EH (cell line): ENCODE measurements at places on chromosomes 2 and 18.
A peak's percentile ranks its signal among the peaks of the same experiment; 100 is the strongest.

- DNase-seq: peak; percentile 35
These were observed 94.4 kb upstream of the XPO1 start for GRCh38 chr2:61632276-61633169.

DNA sequence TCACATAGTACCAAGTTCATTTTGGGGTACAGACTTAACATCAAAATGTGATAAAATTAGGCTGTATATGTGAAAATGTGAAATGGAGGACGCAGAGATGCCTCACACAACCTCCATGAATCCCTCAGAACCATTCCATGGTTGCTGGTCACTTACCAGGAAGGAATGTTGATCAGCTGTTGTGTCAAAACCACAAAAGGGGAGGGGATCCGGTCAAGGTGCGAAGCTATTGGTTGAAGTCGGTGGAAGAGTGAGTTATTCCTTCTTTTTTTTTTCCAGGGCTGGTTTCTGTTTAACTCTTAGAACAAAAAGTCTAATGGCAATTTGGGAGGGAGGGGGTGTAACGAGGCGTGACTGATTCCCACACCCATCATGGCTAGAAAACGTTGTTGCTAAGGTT, 32.3 kb upstream of the REG3A start:
- no peak for DNase-seq

GRCh38 chr2:226904592-226904991, 68.7 kb downstream of the RHBDD1 start:
- DNase-seq: no peak

GRCh38 chr2:240259924-240260529, 119.6 kb upstream of the OTOS start:
- DNase-seq: no peak

DNA sequence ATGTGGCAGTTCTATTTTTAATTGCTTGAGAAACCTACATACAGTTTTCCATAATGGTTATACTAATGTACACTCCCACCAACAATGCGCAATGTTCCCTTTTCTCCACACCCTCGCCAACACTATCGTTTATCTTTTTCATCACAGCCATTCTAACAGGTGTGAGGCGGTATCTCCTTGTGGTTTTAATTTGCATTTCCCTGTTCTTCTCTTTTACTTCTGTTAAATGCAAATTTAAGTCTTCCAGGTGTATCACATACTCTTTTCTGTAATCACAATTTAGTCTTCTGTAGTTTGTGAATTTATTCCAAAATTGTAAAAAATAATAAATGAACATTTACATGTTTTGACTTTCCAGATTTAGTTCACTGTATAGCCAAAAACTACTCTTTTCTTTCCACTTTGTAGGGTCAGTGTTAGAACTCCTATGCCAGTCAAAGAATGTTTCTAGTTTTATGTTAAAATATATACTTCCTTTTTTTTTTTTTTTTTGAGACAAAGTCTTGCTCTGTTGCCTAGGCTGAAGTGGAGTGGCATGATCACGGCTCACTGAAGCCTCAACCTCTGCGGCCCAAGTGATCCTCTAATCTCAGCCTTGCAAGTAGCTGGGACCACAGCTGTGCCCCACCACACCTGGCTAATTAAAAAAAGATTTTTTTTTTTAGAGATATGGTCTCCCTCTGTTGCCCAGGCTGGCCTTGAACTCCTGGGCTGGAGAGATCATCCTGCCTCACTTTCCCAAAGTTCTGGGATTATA, 15.4 kb upstream of the ACYP2 start:
- no peak for DNase-seq

DNA sequence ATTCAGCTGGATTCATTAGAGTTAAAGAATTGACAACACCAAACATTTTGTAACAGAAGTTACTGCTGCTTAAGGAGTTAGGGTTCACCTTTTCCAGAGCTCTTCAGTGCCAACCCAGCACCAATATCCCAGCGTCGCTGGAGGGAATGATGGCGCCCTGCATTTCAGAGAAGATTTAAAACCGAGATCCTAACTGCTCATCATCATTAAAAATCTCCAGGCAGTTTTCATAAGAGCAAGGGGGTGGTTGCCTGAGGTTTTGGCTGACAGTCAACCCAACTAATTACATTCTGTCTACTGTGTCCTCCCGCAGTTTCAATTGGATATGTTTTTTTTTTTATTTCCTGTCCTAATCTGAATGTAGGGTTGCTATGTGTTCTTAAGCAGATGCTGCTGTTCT, 509.6 kb upstream of the TCF4 start:
- DNase-seq: peak; percentile 60

GRCh38 chr2:127659408-127660290, 13.7 kb downstream of the GPR17 start:
- no peak for DNase-seq

GRCh38 chr2:98663511-98664090, 55.2 kb downstream of the UNC50 start:
- no peak for DNase-seq

GRCh38 chr2:32314886-32315285, 37.2 kb downstream of the YIPF4 start:
- DNase-seq: no peak

DNA sequence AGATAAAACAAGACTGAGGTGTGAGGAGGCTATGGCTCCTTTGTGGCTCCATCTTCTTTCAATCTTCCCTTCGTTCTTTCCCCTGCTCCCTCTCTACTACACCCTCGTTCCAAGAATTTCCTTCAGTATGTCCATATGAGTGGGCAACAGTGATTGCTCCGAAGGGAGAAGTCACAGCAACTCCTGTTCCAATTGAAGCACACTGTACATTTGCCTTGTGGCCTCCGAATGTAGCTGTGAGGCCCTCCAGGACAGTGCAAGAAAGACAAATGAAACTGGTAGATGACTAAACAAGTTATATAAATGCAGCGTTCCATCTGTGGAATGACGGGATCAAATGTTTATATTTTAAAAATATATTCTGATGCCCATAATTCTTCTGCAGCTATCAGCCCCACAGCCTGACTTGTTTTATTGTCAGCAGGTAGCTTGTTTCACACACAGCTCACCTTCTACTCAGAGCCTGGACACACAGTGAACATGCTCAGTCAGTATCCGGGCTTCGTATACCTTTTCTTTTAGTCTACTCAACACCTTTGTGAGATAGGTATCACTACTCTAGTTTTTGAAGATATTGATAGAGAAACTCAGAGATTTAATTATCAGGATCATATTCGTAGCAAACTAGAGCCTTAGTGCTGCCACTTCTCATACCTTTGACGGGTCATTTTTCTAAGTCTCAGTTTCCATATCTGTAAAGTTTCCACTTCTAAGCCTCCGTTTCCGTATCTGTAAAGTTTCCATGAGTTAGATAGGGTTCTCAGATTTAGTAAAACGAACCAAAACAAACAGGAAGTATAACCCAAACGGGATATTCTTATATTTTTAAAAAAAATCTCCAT, 216.7 kb upstream of the STON1 start:
- DNase-seq: no peak

DNA sequence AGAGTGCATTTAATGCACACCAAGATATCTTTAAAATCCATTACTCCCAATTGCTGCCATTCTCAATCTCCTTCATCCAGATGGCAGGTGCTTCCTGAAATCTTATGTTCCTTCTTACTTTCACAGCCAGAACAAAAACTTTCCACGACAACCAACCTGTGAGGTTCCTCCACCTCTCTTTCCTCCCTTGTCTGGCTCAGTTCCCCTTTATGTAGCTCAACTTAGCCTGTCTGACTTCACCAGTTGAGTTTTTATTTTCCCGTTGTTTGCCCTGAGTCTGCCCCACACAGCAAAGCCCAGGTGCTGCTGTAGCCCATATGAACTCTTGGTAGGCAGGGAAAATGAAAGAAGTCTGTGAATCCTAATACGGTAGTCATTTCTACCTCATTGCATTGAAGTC, 112.5 kb downstream of the MREG start:
- no peak for DNase-seq

GRCh38 chr2:221309892-221310583, 262.1 kb downstream of the EPHA4 start:
- no peak for DNase-seq

- no peak for DNase-seq
These were observed 17.0 kb upstream of the ARHGEF4 start for GRCh38 chr2:130819608-130820278.

GRCh38 chr2:16429431-16430145, 236.0 kb downstream of the CYRIA start:
- no peak for DNase-seq

GRCh38 chr2:106208874-106209273, 14.8 kb upstream of the UXS1 start:
- no peak for DNase-seq

- no peak for DNase-seq
These were observed 22.9 kb downstream of the ZNF532 start for GRCh38 chr18:58887613-58887963.

DNA sequence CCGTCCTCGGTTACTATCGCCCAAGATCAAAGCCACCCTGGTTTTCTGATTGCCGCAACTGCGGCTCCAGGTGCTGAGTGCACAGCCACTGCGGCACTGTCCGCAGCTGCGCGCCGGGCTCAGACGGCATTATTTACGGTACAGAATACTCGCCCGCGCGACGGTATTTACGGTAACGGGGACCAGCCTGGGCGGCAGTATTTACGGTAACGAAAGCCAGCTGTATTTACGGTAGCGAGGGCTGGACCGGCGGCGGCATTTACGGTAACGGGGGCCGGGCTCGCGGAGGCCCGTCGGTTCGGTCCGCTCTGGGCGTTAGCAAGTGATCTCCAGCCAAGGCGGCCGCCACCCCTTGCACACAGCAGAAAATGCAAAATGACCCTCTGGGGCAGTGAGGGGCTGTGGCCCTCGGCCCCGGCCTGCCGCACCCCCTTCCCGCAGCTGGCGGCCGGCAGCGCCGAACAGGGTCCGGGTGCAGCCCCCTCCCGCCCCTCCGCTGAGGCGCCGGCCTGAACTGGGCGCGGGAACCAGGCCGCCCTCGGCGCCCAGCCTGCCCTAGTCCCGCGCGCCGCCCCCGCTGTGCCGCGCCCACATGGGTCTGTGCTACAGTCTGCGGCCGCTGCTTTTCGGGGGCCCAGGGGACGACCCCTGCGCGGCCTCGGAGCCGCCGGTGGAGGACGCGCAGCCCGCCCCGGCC, at the start of gene GNAL:
Gene GNAL (plus strand): TSS at position 293 of the 697 bp plus-strand sequence. CDS start 300 bp downstream, at position 593.
- peak; percentile 63 for DNase-seq

DNA sequence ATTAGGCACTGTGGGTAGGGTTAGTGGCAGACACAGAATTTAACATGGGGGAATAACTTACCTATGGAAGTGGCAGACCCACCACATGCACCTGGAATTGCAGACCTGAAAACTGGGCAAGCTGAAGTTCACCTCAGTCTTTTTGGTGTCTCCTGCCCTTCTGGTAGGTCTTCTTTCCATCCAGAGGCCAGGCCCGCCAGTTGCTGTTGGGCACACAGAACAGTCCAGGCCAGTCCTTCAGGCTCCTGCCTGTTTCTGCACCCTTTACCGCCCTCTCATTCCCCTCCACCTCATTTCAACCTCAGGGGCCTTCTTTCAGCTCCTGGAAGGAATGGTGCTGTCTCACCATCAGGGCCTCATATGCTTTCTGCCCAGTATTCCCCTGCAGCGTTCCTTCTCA, 358.9 kb upstream of the ETAA1 start:
- no peak for DNase-seq

DNA sequence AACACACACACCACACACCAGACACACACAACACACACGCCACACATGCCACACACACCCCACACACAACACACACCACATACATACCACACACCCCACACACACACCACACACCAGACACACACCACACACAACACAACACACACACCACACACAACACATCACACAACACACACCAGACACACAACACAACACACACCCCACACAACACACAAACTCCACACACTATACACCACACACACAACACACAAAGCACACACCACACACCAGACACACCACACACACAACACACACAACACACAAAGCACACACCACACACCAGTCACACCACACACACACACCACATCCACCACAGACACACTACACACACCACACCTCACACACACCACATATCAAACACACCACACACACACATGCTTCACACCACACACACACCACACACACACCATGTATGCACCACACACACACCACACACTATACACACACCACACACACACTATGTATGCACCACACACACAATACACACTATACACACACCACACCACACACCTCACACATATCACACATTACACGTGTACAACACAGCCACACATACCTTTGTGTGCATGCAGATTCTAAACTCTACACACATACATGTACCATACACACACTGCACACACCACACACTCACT, 72.2 kb downstream of the TMEM18 start:
- DNase-seq: no peak

- DNase-seq: no peak
These were observed 144.1 kb downstream of the CD8B2 start for GRCh38 chr2:106631281-106631680.

DNA sequence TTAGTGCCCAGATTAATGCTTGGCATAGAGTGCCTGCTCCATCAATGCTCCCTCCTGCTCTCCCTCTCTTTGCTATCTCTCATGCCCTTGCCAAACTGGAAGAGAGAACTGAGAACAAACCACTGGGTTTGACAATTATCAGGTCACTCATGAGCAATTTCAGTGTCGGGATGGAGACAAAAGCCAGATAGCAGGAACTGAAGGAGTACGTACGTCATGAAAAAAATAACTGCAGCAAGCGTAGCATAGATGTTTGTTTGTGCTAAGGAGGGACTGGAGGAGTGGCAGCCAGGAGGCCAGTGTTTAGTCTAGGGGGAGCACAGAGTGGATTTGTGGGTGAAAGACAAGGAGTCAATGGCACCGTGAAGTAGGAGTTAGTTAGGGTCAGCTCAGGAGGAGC, 113.3 kb downstream of the POLE4 start:
- DNase-seq: no peak

DNA sequence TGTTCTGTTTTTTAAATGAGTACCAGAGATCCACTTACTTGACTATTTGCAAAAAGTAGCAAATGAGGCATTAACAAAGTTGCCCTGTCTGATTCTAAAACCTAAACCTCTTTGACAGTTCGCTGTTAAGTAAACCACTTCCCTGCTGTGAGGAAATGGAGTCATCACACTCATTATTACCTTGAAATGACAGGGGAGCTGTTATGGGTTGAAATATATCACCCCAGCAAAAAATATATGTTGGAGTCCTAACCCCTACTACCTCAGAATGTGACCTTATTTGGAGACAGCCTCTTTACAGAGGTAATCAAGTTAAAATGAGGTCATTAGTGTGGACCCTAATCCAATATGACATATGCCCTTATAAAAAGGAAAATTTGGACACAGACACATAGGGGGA, 36.1 kb downstream of the DHRS9 start:
- DNase-seq: no peak

DNA sequence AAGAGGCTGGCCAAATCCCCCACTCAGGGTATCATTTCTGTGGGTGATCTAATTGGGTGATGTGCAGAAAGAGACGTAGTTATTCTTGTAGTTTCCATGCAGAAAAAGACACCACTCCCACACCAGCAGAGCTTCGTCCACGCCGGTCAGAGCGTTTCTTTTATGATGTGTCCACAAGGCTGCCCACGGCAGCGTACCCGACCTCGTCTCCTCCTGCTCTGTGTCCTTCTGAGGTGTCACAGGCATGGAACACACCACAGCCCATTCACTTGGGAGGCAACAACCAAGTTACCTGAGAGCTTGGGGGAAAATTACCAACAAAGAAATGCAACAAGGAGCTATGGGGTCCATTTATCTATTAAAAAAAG, 131.3 kb downstream of the PXDN start:
- no peak for DNase-seq
